Hematopoietic multipotent progenitor cell treated with erythropoietin and hydrocortisone succinate and interleukin-3 and kit ligand, for 17 days (in vitro differentiated cells): ENCODE measurements at places on chromosomes 12 and 14.
A peak's percentile ranks its signal among the peaks of the same experiment; 100 is the strongest.

GRCh38 chr14:70754991-70755390 is 54.3 kb downstream of the MAP3K9 start:
- no peak for DNase-seq

GRCh38 chr14:56759094-56759493 is 51.2 kb downstream of the OTX2 start:
- DNase-seq = no peak

GRCh38 chr12:27817766-27818165 is 37.7 kb upstream of the MANSC4 start:
- no peak for DNase-seq

DNA sequence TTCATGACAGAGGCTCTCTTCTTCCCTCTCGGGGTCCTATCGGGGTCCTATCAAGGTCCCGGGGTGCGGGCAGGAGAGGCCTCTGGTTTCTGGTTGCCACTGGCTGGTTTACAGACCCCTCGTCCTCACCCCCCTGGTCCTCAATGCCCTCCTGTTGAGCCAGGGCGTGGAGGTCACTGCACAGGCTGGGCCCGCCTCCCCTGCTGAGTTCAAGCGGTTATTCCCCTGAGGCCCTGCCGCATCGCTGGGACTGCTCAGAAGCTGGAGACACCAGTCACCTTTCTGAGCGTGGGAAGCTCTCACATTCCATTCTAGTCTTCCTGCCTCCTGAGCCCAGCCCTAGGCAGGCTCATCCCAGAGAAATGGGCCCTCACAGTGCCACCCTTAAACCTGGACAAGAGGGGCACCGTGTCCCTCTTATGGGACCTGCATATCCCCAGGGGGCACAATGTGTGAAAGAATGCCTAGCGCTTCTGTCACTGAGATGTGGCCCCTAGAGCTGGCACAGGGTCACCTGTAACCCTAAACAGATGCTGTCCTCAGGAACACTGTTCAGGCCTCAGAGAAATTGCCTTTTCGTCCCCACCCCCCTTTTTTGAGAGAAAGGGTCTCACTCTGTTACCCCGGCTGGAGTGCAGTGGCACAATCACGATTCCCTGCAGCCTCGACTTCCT is 177.7 kb upstream of the RGS6 start:
- no peak for DNase-seq

GRCh38 chr14:64549016-64549415 is 745 bp upstream of the PPP1R36 start:
- no peak for DNase-seq

GRCh38 chr14:77681196-77682157 is 26.3 kb downstream of the ALKBH1 start:
- DNase-seq = no peak

- no peak for DNase-seq
Measured at GRCh38 chr12:105477873-105478272, 147.4 kb downstream of the C12orf75 start.

GRCh38 chr14:96514694-96515093 is 12.5 kb downstream of the PAPOLA start:
- no peak for DNase-seq

DNA sequence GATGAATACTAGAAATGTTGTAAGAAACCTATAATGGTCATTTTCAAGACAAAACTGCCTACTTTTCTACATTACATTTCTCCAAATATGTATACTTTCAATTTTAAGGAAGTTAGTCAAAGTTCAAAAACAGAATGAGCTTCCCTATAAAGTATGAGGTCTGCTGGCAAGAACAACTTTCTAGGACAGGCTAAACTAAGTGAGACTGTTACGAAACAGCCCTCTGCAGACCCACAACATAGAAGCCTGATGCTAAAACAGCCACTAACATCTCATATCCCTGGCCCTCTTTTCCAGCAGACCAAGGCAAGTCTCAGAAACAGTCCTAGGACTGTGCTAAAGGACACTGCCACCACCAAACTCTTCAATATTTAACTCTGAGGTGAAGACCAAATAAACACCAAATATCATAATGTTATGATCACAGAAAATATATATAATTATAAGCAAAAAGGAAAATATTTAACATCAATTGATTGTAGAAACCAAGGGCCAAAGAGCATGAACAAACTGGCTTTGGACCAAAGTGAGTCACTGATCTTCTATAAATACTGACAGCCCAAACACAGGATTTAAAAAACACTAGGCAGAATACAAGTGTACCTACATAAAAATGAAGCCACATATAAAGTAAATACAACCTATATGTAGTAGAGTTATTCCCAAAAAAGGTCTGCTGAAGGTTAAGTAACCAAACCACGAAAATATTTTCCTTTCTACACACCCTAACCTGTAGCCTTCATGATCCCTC is 27.7 kb downstream of the PPP4R3A start:
- no peak for DNase-seq

- DNase-seq = no peak
Measured at GRCh38 chr14:86373886-86374285, 843.9 kb downstream of the FLRT2 start.

GRCh38 chr12:46722394-46723185 is 103.2 kb downstream of the SLC38A4 start:
- DNase-seq = no peak

- no peak for DNase-seq
Measured at GRCh38 chr12:23909551-23909950, 39.9 kb downstream of the SOX5 start.

DNA sequence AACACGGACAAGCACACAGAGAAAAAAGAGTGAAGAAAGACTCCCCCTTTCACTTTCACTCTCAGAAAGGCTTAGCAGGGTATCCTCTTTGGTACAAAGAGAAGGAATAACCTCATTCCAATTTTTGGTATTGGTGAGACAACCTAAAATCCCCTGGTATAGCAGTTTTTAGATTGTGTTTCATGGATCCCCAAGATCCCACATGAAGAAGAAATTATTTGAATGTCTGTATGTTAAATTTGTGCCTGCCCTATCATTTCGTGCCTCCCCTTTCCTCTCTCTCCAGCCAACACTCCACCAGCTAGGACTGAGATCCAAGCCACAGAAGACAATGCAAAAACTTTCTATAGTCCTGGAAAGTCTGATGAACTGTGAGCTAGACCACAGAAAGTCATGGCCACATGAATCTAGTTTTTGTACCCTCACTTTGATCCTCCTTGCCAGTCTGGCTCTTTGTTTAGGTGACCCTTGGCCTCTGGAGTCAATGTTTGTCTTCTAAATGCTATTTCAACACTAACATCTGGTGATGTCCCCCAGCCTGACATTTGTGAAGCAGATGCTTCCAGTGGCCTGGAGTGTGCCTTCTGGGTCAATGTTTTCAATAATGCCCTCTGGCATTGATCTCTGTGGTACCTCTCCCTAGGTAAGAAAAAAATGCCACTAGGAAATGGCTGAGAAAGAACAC is 181.9 kb upstream of the BMP4 start:
- no peak for DNase-seq

- DNase-seq = no peak
Measured at GRCh38 chr12:120761519-120761934, 35.9 kb downstream of the ACADS start.

- DNase-seq = no peak
Measured at GRCh38 chr12:26283046-26283445, 87.7 kb downstream of the SSPN start.

DNA sequence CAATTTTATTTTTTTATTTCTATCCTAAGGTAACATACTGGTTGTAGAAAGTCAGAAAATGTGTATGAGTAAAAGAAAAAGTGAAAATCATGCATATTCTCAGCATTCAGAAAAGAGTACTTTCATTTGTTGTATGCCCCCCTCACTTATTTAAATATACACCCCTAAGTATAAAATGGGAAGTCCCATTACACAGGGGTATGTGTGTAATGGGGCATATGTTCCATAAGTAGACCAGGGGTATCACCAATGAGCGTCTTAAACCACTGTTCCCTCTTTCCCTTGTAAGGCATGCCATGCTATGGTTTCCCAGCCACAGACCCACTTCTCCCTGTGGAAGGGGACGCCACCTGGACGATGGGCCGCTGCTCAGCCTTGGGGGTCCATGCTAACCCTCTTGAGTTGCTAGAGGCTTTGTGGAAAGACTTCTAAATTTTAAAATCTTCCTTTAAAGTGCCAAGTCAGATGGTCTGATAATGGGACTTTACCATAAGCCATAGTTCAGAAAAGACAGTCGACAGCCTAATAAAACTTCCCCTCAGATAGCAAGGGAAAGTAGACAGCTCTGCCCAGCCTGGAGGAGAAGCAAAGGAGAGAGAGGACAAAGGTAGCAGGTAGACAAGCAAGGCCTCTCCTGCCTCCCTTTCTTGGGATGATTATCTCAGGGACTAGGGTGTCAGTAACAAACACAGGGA is 118.2 kb downstream of the ZFP36L1 start:
- DNase-seq = no peak

DNA sequence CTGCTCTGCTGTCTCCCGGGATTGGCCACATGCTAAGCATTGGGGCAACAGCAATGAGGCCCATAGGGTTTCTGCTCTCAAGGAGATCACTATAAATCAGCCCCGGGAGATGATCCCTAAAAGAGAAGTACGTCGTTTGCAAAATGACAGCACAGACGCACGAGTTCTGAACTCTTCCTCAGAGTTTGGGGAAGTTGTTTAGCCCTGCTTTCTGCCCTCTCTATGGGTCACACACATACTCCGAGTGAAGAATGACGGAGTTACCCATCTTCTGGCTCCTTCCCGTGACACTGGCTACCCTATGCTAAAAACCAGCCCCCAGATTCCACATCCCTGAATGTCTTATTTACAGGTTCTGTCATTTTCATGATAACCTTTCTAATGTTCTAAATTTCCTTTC is 258.0 kb upstream of the PLEKHG7 start:
- no peak for DNase-seq

GRCh38 chr12:112992541-112993398 is 14.5 kb downstream of the OAS2 start:
- peak; percentile 53 for DNase-seq

DNA sequence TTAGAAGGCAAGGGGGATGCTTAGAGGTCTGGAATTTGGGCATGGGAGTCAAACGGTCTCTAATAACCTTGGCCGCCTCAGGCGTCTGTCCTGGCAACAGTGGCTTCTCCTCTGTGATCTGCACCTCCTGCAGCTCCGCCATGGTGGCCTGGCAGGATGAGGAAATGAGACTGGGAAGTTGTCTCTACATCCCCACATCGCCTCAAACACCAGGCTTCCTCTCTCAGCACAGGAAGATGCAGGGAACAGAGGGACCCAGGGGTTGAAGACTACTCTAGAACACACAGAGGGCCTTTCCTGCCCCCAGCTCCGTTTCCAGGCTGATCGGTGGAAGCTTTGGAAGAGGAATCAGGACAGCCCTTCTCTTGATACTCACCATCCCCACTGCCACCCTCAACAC is 1.7 kb downstream of the NDRG2 start:
- DNase-seq = no peak

- DNase-seq = no peak
Measured at GRCh38 chr14:93161411-93161940, 23.2 kb downstream of the MOAP1 start.

DNA sequence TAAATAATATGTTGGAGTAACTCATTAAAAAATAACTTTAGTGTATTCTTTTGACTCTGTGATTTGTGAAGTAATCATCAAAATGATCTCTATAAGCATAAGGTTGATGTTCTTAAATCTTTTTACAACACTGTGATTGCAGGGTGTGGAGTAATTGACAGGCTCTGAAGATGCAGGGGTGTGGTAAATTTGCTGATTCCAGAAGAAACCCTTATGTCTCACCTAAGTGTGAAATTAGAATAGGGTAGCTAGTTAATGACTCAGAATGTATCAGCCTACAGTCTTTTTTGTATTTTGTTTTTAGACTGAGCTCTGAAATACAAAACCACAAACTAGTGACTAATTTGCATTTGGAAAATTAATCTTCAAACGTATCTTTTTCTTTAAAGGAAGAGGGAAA is 5.9 kb downstream of the PRPF39 start:
- no peak for DNase-seq

DNA sequence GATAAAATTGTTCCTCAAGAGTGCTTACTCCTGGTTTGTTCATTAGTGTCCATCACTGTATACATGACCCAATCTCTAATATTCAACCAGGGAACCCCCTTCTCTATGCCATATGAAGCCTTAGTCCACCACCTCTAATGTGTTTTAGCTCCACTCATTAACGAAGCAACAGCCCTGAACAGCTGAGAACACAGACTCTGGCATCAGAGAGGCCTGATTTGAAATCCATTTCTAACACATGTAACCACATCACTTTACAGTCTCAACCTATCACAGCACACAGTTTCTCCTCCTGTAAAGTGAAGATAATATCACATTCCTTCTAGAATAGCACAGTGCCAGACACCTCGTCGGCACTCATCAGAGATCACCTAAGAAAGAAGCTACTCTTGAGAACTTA is 64.3 kb downstream of the C2CD5 start:
- DNase-seq = no peak
